B cell (primary cell): ENCODE measurements at places on chromosomes 4 and X.

DNA sequence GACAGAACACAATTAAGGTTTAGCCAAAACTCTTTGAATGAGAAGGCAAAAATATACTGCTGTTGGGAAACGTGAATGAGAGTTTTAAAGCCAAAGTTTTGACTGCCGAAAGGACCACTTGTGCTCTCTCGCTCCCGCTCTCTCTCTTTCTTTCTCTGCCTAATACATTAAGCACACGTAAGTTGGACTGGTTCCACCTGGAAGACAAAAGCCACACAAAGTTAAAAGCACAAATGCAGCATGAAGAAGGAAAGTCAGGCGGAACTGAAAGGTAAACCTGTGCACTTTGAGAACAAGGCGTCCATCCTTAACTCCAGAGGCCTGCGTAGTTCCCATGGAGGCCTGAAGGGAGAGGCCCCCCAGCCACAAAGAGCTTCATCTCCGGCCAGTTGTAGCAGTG, 1.9 kb downstream of the DCAF12L2 start:
- H3K4me3 ChIP-seq = no peak overlapping the region
- H3K36me3 ChIP-seq = no peaks in the 10 kb centered on the region
- no peak overlapping the region for H3K27ac ChIP-seq
- H3K4me1 ChIP-seq = no peaks in the 10 kb centered on the region
- no peak for DNase-seq

GRCh38 chr4:7353046-7353790, 81.5 kb downstream of the PSAPL1 start:
- H3K4me3 ChIP-seq = no peak overlapping the region
- no peaks in the 10 kb centered on the region for H3K36me3 ChIP-seq
- H3K27ac ChIP-seq = no peak overlapping the region
- H3K27me3 ChIP-seq = no peaks in the 10 kb centered on the region
- no peak for DNase-seq
- no peaks in the 10 kb centered on the region for H3K4me1 ChIP-seq

DNA sequence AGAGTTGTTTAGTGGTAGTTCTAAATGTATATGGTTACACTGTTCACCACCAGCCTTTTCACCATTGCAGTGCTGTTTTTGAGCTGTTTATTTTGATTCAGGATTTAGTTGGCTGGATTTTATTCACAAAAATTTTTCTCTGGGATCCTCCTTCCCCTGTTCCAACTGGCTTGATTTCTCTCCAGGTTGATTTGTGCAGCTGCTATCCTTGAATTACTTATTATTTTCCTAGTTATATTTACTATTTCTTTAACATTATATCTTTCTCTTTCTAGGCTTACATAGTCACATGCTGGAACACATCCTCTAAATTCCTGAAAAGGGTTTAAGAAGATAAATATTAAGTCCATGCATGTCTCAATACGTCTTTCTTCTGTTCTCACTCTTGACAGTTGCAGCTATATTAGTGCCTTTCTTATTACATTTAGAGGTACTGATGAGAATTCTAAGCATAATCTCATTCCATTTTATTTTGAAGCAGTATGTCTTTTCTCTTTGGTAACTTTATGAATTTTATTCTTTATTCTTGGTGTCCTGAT, 82.2 kb downstream of the SUPT20HL2 start:
- DNase-seq = no peak
- H3K4me1 ChIP-seq = no peaks in the 10 kb centered on the region
- no peaks in the 10 kb centered on the region for H3K36me3 ChIP-seq
- H3K27me3 ChIP-seq = no peaks in the 10 kb centered on the region
- no peak overlapping the region for H3K27ac ChIP-seq

DNA sequence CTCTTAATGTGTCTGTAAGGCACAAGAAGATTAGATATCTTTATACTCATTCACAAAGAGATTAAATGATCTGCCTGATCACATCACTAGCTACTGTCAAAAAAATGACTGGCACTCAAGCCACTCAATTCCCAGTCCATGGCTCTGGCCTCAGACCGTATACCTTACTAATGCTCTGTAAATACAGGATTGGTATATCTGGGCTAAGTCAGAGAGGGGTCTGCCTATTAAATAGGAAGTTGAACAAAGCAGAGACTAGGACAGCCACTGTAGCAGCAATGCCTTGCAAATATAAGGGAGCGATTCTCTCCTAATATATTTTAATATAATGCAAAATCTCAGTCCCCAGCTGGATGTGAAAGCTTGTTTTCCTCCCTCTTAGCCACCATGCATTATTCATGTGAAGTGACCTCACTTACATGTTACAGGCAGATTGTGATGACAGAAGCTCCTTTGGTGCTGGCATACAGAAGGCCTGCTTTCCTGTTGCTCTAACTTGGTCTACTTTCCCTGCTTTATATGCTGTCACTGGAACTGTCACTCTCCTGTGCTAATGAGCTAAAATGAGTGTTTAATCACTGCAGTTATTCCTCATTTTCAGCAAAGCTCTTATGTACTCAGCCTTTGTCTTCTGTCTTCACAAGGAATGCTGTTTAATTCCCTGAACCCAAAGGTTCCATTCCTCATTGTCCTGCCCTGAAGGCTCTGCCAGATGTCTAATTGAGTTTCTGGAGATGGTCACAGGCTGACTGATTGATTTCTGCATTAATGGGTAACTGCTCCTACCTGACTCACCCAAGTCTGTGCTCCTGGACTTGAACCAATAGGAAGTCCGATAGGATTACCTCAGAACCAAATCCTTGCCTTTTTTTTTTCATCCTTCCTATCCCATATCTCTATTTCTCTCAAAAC, 578.2 kb downstream of the KLHL13 start:
- H3K27ac ChIP-seq = no peak overlapping the region
- DNase-seq = no peak
- no peaks in the 10 kb centered on the region for H3K36me3 ChIP-seq
- H3K4me3 ChIP-seq = no peak overlapping the region
- no peaks in the 10 kb centered on the region for H3K4me1 ChIP-seq

- no peak for DNase-seq
- no peak overlapping the region for H3K4me3 ChIP-seq
- H3K27me3 ChIP-seq = no peaks in the 10 kb centered on the region
- no peak overlapping the region for H3K27ac ChIP-seq
- H3K4me1 ChIP-seq = no peaks in the 10 kb centered on the region
Observed at GRCh38 chrX:15646543-15646942, 18.1 kb downstream of the CLTRN start.

DNA sequence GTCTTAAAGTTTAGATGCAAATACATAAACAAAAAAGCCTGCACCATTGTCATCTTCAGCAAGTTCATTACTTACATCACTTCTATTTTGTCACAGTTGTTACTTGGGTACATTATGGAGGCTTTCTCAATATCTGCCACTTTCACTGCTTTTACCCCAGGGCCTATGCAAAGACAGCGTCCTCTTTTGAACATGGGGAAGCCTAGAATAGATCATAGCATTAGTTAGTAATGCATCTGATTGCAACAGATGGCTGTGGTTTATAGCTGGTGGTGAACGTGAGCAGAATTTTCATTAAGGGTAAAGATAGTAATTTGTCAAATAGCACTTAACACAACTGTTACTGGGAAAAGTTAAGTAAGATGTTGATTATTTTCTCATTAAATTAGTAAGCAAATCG, 729 bp downstream of the CXCL11 start:
- H3K27ac ChIP-seq = no peak overlapping the region
- H3K4me3 ChIP-seq = no peak overlapping the region
- H3K27me3 ChIP-seq = no peaks in the 10 kb centered on the region
- no peaks in the 10 kb centered on the region for H3K36me3 ChIP-seq

- H3K4me1 ChIP-seq = no peaks in the 10 kb centered on the region
- no peaks in the 10 kb centered on the region for H3K36me3 ChIP-seq
- H3K4me3 ChIP-seq = no peak overlapping the region
- no peak for DNase-seq
Observed at GRCh38 chr4:40782876-40783275, 33.1 kb downstream of the NSUN7 start.

- no peak overlapping the region for H3K27ac ChIP-seq
- no peaks in the 10 kb centered on the region for H3K36me3 ChIP-seq
- no peaks in the 10 kb centered on the region for H3K27me3 ChIP-seq
- H3K4me3 ChIP-seq = no peak overlapping the region
- no peak for DNase-seq
- peaks cover 10% of the 10 kb centered on the region for H3K4me1 ChIP-seq
Observed at GRCh38 chr4:94457692-94458106, 6.0 kb downstream of the PDLIM5 start.

DNA sequence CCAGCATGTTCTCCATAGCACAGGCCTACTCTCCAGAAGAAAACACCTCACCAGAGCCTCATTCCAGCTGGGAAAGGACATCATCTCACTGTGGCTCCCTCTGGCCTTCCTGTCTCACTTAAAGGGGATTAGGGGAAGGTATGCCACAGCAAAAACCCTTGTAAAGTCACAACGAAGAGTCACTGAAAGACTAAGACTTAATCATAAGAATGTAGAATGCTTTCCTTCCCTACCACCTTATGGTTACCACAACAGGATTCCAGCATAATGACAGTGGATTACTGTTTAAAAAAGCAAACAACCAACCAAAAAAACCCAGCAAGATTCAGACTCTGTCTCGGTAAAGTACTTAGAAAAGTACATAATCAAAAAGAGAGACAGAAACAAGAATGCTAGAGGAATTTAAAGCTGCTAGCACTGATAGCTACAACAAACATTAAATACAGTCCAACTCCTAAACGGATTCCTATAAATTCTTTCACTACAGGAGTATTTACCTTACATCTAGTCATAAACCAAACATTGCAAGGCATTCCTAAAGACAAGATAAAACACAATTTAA, 75.1 kb downstream of the BANK1 start:
- H3K4me3 ChIP-seq = no peak overlapping the region
- H3K27me3 ChIP-seq = no peaks in the 10 kb centered on the region
- peaks cover 64% of the 10 kb centered on the region for H3K4me1 ChIP-seq
- DNase-seq = no peak

GRCh38 chr4:36348403-36348938, 67.1 kb downstream of the DTHD1 start:
- H3K36me3 ChIP-seq = no peaks in the 10 kb centered on the region
- DNase-seq = peak; percentile 71
- peak overlapping the region; percentile 42 for H3K27ac ChIP-seq

GRCh38 chrX:98338544-98338943, 1454.8 kb downstream of the RPA4 start:
- no peaks in the 10 kb centered on the region for H3K4me1 ChIP-seq
- H3K27me3 ChIP-seq = no peaks in the 10 kb centered on the region
- H3K4me3 ChIP-seq = no peak overlapping the region

GRCh38 chr4:40675166-40675565, 45.5 kb upstream of the RBM47 start:
- no peaks in the 10 kb centered on the region for H3K27me3 ChIP-seq
- H3K4me1 ChIP-seq = no peaks in the 10 kb centered on the region
- no peak overlapping the region for H3K27ac ChIP-seq
- no peaks in the 10 kb centered on the region for H3K36me3 ChIP-seq
- DNase-seq = no peak

- H3K4me1 ChIP-seq = no peaks in the 10 kb centered on the region
- no peak overlapping the region for H3K27ac ChIP-seq
- no peak overlapping the region for H3K4me3 ChIP-seq
- H3K36me3 ChIP-seq = no peaks in the 10 kb centered on the region
- H3K27me3 ChIP-seq = no peaks in the 10 kb centered on the region
- DNase-seq = no peak
Observed at GRCh38 chr4:2300431-2301224, 38.7 kb upstream of the MXD4 start.

DNA sequence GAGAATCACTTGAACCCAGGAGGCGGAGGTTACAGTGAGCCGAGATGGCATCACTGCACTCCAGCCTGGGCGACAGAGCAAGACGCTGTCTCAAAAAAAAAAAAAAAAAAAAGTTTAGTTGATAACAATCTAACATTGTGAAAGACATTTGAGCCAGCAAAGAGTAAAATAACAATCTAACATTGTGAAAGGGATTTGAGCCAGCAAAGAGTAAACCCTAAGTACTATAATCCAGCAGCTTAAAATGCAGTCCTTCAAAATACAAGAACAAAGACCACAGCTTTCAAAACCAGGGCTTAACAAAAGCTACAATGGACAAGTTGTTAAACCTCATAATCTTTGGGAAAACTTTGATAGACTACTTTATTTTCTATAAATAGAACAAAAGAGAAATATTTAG, 16.9 kb downstream of the MFAP3L start:
- H3K36me3 ChIP-seq = no peaks in the 10 kb centered on the region
- H3K27ac ChIP-seq = no peak overlapping the region

- H3K27ac ChIP-seq = no peak overlapping the region
- H3K27me3 ChIP-seq = no peaks in the 10 kb centered on the region
- DNase-seq = no peak
- peaks cover 77% of the 10 kb centered on the region for H3K36me3 ChIP-seq
- peaks cover 13% of the 10 kb centered on the region for H3K4me1 ChIP-seq
Observed at GRCh38 chr4:10102474-10103332, 13.9 kb downstream of the WDR1 start.

DNA sequence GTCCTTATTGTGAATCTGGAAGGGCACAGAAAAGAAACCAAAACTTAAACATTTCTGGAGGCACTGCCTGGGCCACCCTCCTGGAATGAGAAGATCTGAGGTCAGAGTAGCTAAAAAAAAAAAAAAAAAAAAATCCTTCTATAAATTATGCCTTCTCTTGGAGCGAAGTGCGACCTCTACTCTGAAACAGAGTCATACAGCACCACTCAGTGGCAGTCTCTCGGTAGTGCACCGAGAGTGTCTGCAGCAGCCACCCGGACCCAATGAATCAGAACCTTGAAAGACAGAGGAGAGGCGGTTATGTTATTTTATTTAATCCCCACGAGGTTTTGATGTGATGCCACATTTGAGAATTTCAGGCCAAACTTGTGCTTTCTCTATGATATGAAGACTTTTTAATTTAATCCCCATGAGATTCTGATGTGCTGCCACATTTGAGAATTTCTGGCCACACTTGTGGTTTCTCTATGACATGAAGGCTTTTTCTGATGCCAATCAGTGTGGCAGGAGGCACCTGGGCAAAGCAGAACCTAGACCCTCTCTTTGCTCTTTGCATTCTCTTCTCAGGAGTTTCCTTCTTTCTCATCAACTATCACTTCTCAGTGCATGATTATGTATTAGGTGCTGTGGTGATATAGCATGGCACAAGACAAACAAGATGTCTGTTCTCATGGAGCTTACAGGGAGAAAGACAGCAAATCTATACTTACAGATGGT, 5.6 kb upstream of the CT47C1 start:
- DNase-seq = peak; percentile 66
- H3K36me3 ChIP-seq = no peaks in the 10 kb centered on the region
- H3K4me3 ChIP-seq = no peak overlapping the region
- no peaks in the 10 kb centered on the region for H3K27me3 ChIP-seq
- H3K27ac ChIP-seq = no peak overlapping the region
- peaks cover 11% of the 10 kb centered on the region for H3K4me1 ChIP-seq

DNA sequence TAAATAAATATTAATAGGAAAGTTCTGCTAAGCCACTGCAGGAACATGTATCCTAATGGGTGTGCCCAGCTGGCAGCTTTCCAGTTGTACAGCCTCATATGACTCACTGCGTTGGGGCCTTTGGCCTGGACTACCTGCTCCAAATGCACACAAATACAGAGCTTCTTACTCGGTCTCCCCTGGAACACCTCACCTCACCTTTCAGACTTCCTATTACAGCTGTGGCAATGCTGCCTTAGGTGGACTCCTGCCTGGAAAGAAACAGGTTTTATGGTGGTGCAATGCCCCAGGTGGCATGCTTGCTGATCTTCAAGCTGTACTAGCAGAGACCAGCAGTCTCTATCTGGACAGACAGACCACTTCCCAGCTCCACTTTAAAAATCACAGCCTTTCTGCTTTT, 85.7 kb upstream of the EXOC1L start:
- H3K4me1 ChIP-seq = no peaks in the 10 kb centered on the region
- no peak overlapping the region for H3K4me3 ChIP-seq
- no peak for DNase-seq
- no peaks in the 10 kb centered on the region for H3K27me3 ChIP-seq
- no peak overlapping the region for H3K27ac ChIP-seq
- no peaks in the 10 kb centered on the region for H3K36me3 ChIP-seq

- H3K27me3 ChIP-seq = no peaks in the 10 kb centered on the region
- peak; percentile 66 for DNase-seq
- peak overlapping the region; percentile 61 for H3K4me3 ChIP-seq
- H3K36me3 ChIP-seq = no peaks in the 10 kb centered on the region
- peaks cover 60% of the 10 kb centered on the region for H3K4me1 ChIP-seq
Observed at GRCh38 chrX:132488180-132488705, 595 bp downstream of the MBNL3 start.
